ENCODE measurements at places on chromosomes 3 and 15.

DNA sequence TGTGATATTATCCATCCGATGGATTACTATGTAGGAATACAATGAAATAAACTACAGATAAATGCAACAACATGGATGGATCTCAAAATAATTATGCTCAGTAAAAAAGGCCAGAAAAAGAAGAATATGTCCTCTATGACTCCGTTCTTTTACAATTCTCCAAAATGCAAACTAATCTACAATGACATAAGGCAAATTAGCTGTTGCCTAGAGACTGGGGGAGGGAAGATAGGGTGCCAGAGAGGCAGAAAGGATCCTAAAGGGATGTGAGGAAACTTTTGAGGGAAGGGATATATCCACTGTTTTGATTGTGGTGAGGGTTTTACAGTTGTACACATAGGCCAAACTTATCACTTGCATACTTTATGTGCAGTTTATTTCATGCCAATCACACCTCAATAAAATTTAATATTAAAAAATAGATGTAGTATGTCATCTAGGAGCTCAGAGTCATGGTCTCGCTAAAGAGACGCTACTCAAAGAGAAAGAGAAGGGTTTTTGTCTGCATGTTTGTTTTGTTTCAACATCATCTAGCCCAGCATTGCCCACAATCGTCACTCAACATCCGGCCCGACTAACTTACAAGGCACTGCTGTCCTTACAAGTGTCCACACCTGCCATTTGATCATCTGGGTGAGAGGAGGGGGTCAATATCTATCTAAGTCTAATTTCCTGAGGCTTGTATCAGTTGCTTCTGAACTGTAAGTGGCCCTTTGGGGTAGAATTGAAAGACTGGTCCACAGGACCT, 29.5 kb downstream of the HES1 start:
- DNase-seq, result no peak

GRCh38 chr3:111917300-111917699, 58.2 kb downstream of the PHLDB2 start:
- DNase-seq, result no peak

DNA sequence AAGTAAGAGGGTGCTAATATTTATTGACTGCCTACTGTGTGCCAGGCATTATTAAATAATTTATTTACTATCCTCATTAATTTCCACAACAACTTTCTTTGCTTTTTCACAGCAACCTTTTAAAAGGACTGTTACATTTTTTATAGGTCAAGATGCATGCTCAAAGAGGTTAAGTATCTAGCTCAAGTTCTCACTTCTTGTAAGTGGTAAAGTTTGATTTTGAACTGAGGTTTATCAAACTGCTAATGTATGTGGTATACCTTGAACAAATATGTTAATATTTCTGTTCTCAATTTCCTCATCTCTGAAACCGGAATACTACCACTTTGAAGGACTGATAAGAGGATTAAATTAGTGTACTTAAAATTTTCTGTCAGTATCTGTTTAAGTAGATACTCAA, 183.3 kb downstream of the AKAP13 start:
- no peak for DNase-seq

GRCh38 chr15:51931638-51932037, 39.9 kb downstream of the LEO1 start:
- no peak for DNase-seq

DNA sequence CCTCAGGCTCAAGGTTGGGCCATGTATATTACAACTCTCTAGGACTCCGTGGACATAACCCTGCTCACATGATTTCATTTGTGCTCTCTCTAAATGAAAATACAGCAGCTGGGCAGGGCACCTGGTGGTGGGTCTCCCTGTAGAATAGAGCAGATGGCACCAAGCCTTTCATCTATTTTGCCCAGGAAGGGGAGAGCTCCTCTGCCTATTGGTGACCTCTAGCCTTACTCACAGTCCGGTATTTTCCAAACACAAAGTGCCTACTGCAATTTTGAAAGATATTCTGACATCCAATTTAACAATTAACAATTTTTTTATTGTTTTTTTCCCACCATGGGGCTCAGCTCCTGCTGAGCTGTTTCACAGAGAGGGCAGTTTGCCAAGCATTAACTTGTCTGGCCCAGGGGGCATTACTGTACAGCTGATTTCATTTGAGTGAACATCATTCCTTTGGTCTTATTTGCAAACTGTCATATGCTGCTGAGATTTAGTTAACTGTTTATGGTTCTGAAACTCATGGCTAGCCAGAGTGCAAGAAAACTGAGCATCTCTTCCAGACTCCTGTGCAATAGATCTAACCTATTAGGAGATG, 474.0 kb downstream of the EPHB1 start:
- DNase-seq, result no peak

GRCh38 chr15:51619331-51620035, 3.1 kb downstream of the DMXL2 start:
- DNase-seq, result no peak

DNA sequence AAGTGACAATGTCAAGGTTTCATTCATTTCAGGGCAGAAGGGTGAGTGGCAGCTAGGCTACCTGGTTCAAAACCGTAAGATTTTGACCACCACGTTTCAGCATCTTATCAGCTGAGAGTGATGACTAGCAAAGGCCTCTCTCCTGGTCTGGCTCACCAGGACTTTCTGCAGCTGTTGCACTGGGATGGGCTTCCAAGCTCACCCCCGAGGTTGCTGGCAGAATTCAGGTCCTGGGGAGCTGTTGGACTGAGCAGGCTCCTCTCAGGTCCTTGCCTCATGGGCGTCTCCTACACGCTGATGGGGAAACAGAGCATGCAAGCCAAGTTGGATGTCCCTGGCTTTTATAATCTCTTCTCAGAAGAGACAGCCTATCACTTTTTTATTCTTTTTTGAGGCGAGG, 88.8 kb upstream of the RNU6-1 start:
- DNase-seq, result no peak

DNA sequence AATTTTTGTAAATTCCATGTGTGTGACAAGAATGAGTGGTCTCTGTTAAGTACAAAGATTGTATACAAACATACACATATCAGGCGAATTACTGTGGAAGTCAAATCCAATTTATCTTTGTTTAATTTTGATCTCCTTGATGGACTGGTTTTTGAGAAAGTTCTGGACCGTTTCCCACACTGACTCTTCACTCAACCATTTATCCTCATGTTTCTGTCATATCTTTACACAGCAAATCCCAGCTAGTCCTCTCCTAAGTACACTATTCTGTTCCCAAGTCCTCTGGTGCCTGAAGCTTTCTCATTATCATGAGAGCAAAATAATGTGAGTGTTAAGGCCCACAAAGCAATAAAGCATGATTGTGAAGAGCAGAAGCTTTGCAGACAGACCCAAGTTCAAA, 189.9 kb downstream of the WNT5A start:
- DNase-seq, result no peak

DNA sequence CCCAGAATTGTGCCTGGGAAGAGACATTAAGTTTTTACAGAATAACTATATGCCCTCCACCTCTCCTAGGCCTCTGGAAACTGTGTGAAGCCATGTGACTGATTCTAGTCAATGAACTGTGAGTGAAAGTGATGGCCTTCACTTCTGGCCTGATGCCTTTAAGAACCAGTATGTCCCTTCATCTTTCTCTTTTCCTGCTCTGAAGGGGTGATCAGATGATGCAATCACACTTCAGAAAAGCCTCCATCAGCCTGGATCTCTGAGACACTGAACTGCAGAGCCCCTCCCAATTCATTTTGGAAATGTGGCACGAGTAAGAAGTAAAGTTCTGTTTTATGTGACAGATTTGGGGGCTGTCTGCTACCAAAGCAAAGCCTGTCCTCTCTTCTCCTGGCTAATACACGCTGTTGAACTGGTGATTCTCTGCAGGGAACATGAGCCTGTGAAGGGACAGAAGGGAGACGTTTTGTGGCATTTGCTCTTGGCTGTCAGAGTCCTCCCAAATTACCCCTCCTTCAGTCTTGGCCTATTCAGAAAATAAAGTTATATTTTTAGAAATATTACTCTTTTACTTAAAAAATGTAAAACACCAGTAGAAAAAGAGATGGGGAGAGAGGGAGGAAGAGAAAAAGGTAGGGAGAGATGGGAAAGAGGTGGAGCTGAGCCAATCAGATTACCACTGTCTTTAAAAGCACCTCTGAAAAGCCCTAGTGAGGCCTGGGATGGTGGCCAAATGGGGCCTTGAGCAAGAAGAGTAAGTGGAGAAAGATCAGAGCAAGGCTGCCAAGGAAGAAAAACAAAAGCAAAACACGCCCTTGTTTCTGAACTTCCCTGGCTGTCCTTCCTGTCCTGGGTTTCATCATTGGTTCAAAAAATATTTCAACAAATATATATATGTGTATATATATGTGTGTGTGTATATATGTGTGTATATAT, 40.9 kb upstream of the RYK start:
- no peak for DNase-seq

DNA sequence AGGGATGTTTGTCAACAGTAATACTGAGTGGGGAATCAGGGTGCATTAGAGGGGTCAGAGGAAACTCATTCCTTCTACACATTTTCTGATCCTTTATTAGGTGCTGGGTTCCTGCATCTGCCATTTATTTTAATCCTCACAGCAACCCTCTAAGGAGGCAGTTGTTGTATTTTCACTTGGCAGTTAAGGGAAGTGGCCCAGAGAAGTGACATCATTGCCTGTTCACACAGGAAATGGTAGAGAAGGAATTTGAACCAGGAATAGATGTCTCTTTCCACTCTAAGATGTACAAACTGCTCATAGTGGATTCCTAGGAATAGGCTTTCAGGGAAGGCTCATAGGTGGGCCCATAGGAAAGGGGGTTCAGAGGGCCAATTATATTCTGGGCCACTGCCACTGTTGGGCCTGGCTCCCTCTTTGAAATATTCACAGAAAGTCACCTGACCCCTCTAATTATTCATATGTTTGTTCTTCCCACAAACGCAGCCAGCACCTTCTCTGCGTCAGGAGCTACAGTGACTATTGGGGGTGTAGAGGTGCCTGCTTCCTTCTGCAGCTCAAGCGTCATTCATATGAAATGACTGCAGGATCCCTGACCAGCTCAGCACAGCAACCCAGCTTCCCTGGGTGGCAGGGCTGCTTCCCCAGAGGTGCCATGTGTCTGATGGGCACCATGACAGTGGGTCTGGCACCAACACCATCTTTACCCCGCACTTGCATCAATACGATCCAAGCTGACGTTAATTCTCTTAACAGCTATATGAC, 163.9 kb upstream of the SMAD3 start:
- no peak for DNase-seq

DNA sequence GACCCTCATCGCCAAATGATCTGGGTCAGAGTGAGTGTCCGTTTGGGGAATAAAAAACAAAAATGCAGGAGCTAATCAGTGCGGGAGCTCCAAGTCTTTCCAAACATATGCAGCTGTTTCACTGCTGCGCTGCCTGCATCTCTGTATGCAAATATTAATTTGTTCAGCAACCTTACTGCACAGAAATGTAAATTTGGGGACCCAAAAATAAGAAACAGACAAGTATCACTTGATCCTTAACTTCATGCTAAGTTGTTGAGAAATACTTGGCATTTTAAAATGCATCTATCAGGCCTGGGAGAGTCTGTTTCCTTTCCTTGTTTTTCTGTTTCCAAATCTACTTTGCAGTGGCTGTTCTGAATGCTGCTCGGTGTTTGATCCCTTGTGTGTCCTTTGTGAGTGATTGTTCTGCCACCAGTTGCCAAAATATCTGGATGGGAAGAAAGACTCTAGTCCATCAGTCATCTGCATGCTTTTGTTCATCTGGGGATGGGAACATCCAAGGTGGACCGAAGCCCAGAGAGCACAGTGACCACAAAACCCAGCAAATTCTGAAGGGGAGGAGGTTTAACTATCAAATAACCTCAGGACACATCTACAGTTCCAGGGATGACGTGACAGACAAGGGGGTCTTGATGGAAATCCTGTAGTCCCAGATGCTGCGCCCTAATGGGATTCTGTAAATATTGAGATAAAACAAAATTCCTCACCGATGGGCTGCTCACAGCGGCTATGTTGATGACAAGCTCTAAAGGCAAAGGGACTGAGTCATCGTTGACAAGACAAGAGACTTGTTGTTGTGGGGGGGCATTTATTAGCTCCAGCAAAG, 199.5 kb upstream of the WNT5A start:
- DNase-seq, result no peak

GRCh38 chr15:52417957-52418356, 110.7 kb downstream of the MYO5A start:
- DNase-seq, result no peak

DNA sequence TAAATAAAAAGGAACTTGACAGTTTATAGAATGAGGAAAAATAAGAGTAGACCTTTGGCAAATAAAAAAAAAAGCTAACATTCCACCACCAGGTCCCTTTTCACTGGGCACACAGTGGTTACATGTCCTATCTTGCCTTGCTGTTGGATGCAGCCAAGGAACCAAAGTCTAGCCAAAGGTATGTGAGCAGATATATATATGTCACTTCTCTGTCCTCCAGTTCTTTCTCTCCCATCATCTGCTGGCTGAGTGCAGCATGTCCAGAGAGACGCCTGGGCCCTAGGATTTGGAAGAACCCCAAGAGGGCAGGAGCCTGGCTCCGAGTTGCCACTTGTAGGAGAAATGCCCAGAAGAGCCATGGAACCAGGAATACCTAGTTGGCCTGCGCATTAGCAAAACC, 104.7 kb downstream of the SERPINI1 start:
- DNase-seq, result no peak

DNA sequence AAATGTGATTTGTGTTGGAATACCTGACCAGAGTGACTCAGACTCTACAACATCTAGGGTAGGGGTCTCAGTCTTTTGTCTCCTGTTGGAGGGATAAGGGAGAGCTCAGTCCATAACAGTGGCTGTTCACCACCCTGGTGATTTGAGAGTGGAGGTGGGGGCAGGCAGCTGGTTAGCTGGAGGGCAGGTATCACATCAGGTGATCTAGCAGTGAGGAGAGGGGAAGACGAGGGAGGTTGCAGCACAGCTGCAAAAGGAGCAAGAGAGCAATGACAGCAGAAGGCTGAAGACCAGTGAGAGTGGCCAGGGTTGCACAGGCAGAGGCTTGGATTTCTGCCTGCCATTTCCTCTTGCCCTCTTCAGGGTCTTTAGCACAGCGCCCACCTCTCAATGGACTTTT, 38.4 kb downstream of the PLCL2 start:
- DNase-seq, result no peak

DNA sequence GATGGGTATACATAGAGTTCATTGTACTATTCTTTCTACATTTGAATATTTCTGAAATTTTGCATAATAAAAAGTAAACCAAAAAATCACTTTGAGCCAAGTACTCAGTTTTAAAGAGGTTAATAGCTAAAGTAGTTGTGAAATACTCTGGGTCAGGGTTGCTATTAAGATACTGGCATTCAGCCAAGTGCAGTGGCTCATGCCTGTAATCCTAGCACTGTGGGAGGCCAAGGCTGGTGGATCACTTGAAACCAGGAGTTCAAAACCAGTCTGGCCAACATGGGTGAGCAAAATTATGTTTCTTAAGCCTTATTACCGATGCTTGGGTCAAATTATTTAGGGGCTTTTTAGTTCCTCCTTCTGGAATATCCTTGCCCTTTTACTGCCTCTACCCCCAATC, 122.0 kb upstream of the MELTF start:
- DNase-seq, result no peak

GRCh38 chr3:72739531-72740466, 108.4 kb downstream of the SHQ1 start:
- no peak for DNase-seq

Measured in stimulated activated CD4-positive, alpha-beta T cell treated with anti-CD3 and anti-CD28 coated beads, TNF-alpha, amount 100 ng/mL, for 1 hour (primary cell).